ENCODE measurements at places on chromosomes 3 and 15.

DNA sequence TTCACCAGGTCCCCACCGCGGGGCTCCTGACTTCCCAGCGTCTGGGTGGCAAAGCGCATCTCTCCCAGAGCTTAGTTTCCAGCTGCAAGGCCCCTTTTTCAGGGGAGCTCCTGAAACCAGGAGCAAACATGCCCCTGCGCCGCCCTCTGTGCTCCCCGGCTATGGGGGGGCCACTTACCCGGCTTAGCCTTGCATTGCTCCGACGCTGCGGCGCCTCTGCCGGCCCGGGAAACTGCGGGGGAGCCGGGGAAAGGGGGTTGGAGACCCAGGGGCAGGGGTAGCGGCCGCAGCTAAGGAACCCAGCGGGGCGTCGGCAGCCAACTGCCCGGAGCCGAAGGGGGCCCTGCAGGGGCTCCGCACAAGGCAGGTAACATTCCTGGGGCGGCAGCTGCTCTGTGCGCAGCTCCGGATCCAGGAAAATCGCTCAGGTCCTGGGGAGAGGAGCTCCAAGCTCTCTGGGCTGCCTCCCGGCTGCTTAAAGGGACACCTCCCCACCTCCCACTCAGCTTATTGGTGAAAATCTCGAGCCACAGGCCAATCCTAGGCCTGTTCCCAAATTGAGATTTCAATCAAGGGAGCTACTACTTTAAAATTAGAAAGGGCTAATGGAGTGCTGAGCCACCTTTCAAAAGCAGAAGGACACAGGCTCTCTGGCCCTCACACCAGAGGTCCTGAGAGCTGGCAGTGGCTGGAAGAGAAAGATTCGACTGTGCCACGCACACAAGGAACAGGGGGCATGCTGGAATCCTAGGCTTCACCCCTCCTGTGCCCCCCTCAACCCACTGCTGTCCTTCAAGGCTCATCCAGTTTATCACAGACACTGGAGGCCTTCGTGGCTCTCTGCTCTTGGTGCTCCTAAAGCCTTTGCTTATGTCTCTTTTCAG is 42.7 kb upstream of the PRICKLE2 start:
- DNase-seq = no peak

DNA sequence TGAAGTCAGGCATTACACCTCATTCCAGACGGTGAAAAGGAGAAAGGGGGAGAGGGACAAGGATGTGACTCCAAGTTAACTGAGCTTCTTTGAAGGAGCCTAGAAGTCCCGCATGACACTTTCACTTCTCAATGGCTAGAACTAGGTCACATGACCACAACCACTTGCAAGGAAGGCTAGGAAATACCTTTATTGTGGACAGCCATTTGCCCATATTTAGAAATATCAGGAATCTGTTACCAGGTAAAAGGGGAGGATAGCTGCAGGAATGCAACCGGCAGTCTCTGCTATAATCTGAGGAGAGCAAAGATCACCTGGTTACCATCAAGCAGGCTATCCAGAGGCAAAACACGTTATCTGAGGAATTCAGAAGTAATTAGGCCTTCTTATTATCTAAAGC is 28.9 kb upstream of the PXYLP1 start:
- DNase-seq = no peak

DNA sequence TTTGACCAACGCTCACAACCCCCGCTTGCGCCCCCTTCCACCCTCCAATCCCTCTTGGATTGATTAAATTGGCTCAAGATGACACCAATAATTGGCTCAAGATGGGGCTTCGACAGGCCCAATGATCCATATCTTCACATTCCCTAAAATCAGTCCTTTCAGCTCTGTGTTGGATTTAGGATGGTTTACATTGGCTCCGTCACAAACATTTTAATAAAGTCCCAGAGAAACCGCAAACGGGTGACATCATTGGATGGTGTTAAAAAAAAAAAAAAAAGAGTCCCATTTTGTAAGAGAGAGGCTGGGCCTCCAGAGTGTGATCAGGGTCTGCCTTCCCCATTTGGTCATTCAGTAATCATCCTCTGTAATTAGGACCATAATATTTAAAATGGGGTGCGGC is 113.4 kb upstream of the MRPS22 start:
- no peak for DNase-seq

- no peak for DNase-seq
Observed at GRCh38 chr15:96023081-96023480, 307.4 kb upstream of the NR2F2 start.

DNA sequence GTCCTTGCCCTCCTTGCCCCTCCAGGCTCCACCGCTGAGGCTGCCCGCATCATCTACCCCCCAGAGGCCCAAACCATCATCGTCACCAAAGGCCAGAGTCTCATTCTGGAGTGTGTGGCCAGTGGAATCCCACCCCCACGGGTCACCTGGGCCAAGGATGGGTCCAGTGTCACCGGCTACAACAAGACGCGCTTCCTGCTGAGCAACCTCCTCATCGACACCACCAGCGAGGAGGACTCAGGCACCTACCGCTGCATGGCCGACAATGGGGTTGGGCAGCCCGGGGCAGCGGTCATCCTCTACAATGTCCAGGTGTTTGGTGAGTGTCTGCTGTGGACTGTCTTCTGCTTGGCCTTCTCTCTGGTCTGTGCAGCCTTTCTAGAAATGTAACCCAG is 61.0 kb downstream of the BOC start:
- no peak for DNase-seq

- no peak for DNase-seq
Observed at GRCh38 chr3:168090306-168091085, 5.2 kb downstream of the GOLIM4 start.

- DNase-seq = no peak
Observed at GRCh38 chr3:66463730-66464511, 36.9 kb downstream of the LRIG1 start.

DNA sequence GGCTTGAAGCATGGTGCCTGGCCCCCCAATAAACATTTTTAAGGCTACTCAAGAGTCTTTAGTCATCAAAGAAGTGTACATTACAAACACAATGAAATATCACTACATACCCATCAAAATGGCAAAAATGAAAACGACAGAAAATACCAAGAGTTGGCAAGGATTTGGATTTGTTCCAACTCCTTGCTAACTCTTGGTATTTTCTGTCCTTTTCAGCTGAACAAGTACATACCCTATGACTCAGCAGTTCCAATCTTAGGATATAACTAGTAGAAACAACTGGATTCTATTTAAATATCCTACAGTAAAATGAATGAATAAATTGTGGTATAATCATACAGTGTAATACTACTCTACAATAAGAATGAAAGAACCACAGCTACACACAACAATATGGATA is 25.1 kb upstream of the GABPB1 start:
- DNase-seq = no peak

DNA sequence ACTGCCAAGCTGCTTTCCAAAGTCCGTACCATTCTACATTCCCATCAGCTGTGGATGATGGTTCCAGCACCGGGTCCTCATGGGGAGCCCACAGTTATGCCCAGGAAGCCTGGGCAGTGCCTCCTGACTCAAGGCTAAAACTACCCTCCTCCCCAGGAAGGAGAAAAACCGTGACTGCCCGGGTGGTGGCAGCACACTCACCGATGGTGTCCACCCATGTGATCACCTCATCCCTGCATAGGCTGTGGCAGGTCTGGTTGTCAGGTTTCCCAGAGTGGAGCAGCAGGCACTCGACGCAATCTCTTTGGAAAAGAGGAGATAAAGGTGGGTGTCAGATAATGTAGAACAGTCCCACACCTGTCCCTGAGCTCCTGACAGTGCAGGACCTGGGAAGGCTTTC is 38.6 kb downstream of the UMPS start:
- no peak for DNase-seq

- no peak for DNase-seq
Observed at GRCh38 chr3:75272691-75273090, 391.4 kb upstream of the FRG2C start.

DNA sequence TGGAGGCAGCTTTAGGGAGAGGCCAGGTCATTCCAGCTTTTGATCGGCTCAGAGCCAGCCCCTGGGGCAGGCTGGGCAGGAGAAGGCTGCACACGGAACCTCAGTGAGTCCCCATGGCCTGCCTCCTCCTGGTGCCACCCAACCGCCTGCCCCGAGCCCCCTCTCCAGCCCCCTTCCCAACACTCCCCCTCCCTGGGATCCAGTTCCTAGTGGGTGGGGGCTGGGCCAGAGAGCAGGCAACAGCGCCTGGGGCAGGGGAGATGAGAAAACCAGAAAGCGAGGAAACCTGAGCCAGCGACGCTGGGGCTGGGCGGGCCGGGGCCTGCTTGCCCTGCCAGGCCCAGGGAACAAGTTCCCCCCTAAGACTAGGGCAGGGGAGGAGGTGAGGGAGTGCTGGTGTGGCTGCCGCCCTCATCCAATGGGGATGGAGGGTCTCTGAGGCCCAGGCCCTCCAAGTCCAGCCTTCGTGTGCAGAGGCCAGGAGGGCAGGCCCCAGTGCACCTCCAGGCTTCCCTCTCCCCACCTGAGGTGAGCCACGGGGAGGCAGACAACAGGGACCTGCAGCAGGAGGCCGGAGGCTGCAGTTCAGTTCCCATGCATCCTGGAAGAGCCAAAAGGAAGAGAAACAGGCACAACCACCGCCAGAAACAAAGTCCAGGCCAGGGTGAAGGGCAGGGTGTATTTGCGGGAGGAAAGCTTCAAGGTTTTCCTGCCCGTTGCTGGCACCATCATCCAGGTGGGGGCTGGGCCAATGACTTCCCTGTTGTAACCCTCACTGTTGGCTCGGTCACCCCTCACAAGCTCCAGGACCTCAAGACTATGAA is 4.0 kb upstream of the SEMA3F start:
- DNase-seq = no peak

Measured in NCI-H524 treated with DMSO at 0.1 percent for 48 hours (cell line).